ENCODE measurements at places on chromosomes 16 and 17.

GRCh38 chr16:11256661-11257130 is 692 bp upstream of the SOCS1 start:
- DNase-seq = peak; percentile 41

- DNase-seq = no peak
Observed at GRCh38 chr16:54107583-54108202, 178.9 kb downstream of the IRX3 start.

GRCh38 chr16:75102595-75102994 is 14.0 kb downstream of the LDHD start:
- no peak for DNase-seq

DNA sequence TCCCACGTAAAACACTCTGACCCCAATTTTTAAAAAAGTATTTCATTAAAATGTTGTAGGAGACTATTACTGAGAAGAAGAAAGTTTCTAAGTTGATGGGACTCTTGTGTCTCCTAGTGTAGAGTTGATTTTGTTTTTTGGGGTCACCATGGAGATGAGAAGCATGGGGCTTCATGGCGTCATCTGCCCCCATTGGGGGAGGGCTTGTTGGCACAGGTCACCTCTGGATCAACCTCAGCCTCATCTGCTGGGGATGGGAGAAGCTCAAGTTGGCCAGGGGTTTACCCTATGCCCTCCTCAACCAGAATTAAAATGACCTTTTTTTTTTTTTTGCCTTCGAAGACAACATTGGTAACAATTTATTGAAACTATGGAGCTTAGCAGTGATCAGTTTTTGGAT is 28.3 kb downstream of the MSI2 start:
- no peak for DNase-seq

GRCh38 chr17:60102632-60103096 is 23.9 kb upstream of the HEATR6 start:
- no peak for DNase-seq

DNA sequence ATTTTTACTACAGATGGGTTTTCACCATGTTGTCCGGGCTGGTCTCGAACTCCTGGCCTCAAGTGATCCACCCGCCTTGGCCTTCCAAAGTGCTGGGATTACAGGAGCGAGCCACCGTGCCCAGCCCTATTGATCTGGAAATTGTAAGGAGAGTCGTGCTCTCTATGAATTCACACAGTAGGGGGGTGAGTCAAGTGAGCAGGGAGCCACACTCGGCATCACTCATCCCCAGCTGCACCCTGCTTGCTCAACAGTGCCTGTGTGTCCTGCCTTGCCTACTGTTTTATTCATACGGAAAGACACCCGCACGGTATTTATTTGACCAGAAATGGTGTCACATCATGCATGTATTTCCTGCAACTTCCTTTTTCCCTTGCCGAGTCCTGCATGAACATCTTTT is 157.2 kb upstream of the FOXF1 start:
- DNase-seq = no peak

Measured in substantia nigra (tissue), 51 donors.